Hematopoietic multipotent progenitor cell (in vitro differentiated cells): ENCODE measurements at places on chromosomes 7 and 10. TPM values are rescaled to one million over a fixed set of nuclear protein-coding genes. Genes with fewer than 3 reads are reported as not detected.

- DNase-seq, result no peak
These were observed 10.3 kb downstream of the AKR1B1 start for GRCh38 chr7:134448356-134449229.

DNA sequence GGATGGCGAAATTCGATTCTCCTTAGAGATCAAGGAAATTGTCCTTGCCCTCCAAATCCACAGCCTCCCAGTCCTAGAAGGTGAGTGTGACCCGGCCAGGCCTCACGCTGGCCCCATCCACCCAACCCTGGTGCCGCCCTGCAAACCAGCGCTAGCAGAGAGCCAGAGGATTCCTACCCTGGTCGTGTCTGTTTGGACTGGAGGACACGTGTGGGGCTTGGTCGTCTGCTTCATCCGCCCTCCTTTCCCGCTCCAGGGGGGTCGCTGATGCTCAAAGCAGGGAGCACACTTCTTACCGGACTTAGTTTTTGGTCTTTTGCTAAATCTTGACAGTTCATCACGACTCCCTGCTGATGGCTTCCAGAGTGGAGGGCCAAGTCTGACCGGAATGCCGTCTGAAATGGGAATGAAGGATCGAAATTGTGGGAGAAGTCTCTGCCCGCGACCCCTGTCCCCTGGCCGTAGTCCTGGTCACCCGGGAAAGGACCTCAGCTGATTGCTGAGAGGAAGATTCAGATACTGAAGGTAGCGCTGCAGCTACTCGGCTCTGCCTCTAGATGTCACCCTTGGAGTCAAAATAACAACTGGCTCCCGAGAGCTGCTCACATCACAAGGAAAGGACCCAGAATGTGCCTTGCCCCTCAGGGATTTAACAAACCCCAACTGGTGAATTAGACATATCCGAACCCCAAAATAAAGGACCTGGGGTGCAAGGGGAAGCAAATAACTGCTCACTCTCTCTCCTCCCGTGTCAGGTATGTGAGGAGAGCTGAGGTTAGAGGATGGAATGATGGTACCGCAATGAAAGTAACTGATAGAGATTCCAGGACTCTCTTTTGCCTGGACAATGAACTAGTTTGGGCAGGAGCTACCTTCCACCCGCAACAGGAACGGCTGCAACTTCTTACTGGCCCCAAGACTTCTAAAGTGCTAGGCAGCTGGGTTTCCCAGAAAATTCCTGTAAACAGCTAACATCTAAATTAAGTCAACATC, 23.5 kb upstream of the ORC5 start:
- DNase-seq, result no peak

HOXA11 gene
- not detected for total RNA-seq

DNA sequence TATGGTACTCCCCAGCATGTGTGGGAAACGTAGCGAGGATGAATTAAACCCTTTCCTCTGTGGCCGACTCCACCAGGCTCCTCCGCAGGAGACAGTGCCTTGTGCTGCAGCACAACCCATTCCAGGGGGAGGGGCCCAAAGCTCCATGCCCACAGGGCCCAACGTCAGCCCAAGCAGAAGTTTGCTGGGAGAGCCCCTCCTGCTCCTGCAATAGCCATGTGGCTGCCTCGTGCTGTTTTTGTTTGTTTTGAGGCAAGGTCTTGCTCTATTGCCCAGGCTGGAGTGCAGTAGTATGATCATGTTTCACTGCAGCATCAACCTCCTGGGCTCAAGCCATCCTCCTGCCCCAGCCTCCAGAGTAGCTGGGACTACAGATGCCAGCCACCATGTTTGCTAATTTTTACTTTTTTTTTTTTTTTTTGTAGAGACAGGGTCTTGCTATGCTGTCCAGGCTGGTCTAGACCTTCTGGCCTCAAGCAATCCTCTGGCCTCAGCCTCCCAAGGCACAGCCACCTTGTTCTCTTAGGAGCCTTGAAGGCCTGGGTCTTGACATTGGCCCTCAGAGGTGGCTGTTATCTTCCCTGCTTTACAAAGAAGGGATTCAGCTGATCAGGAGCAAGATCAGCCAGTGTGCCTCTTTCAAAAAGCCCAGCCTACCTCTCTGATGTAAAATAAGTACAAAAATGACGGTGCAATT, 102.8 kb downstream of the DYNC2I1 start:
- no peak for DNase-seq

DNA sequence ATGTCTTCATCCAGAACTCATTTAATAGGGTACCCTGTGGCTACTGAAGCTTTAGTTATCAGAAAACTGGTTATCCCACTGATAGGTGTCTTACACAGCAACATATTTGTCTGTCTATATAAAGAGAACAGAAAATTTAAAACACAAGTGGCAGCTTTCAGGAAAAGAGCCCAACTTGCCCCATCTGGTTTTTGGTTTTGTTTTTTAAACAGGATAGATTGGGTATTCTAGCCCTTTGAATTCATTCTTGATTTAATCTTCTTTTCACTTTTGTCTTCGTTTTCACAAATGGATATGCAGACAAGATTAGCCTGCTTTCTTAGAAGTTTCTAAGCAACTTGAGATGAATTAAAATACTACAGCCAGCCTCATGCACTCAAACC, 91.3 kb downstream of the KLF6 start:
- no peak for DNase-seq

GRCh38 chr10:95505641-95506040, 55.5 kb downstream of the SORBS1 start:
- no peak for DNase-seq

DNA sequence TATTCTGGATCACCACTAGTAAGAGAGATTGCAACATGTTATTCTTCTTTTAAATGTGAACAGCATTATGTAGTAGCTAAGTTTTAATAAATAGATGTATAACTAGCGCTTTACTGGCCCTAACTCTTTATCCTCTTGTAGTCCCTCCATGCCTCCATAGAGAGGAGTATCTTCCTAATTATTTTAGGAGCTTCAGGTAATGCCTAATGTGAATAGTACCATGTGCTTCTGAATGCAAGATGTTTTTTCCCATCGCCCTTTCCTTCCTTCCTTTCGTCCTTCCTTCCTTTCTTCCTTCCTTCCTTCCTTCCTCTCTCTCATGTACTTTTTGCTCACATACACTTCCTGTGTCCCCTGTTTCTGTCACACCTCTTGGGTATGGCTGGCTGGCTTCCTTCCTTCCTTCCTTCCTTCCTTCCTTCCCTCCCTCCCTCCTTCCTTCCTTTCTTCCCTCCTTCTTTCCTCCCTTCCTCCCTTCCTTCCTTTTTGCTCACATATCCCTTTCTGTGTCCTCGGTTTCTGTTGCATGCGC, 290.7 kb downstream of the HDAC9 start:
- DNase-seq, result no peak

DNA sequence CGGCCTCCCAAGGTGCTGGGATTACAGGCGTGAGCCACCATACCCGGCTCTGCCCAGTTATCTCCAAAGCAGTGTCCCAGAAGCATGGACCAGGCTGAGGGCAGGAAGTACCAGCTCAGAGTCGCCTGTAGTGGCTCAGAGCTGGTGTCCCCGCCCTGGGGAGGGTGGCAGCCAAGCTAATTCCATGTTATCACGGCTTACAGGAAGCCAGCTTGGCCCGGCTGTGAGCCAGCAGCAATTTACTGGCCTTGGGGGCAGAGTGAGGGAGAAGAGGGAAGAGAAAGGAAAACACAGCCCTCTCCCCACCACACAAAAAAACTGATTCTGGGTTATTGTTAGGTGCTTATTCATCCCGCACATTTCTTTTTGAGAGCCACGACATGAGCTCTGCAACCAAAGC, 88.1 kb downstream of the HIP1 start:
- DNase-seq, result no peak

GRCh38 chr7:66092654-66093053, 17.0 kb downstream of the ASL start:
- no peak for DNase-seq

- DNase-seq, result no peak
These were observed 28.7 kb downstream of the INSIG1 start for GRCh38 chr7:155326385-155326784.

DNA sequence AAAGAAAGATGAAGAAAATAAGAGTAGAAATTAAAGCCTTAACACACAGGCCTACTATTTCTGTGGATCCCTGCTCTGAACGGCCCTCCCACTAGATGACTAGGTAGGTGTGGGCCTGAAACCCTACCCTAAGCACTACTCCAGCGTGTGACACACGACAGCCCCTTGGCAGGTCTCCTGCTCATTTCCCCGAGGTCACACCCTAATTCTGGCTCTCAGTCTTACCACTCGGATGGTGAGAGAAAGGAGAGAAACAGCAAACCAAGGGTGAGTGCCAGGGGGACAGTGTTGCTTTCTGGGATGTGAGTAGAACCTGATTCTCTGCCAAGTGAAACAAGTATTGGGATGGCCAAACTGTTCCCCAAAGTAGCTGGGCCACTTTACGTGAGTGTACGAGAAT, 12.1 kb downstream of the GALNTL5 start:
- DNase-seq, result no peak

DMBT1 gene
- under 0.01 TPM for total RNA-seq

- DNase-seq, result no peak
These were observed 59.0 kb downstream of the SYPL1 start for GRCh38 chr7:106053109-106053508.

- no peak for DNase-seq
These were observed 27.4 kb upstream of the LOXL4 start for GRCh38 chr10:98295401-98295811.

GRCh38 chr10:88889559-88890337, 9.7 kb downstream of the STAMBPL1 start:
- no peak for DNase-seq

DNA sequence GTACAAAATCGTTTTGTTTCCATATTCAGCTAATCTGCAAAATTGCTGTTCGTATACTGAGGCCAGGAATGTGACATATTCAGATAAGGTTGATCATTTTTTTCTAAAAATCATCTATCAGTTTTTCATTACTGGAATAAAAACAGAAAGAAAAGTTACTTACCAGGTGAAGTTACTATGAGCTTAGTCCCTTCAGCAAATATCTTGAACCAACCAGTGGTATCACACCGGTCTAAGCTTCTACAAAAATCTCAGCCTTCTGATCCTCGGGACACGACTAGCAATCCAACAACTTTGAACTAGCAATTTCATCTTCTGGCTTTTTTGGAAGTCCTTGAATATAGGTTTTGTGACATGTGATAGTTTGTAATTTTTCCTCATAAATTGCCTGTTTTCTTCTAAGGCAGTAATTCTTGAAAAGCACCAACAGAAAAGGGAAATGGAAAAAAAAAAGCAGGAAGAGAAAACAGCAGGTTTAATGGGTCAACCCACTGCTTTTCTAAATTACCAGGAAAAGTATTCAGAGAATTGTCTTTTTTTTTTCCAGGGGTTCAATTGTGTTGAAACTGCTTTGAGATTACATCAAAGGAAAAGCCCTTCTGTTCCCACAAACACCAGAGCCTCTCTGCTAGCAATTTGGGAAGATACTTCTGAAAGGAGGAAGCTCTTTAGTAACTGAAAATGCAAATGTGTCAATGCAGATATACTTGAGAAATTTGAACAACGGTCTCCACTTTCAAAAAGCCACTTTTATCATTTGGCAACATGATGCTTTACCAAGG, 2.9 kb upstream of the TARP start:
- no peak for DNase-seq

DNA sequence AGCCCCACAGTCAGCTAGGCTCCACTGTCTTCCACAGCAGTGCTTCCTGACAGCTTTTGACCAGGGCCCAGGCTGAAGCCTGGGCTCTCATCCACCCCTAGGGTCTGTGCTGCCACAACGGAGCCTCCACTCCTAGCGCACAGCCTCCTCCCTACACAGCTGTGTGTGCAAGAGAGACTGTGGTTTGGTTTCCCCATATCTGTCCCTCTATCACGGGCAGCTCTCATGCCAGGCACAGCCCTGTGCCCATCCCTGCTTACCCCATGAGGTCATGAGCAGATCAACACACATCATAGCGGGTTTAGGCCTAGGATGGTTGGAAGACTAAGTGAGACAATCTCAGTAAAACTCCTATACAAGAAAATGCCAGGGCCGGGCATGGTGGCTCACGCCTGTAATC, 61.7 kb upstream of the PLXNA4 start:
- no peak for DNase-seq

GRCh38 chr10:73814896-73815718, 3.7 kb upstream of the NDST2 start:
- DNase-seq, result peak; percentile 26

- DNase-seq, result no peak
These were observed 33.4 kb downstream of the ZC3HAV1 start for GRCh38 chr7:139075871-139076686.

DNA sequence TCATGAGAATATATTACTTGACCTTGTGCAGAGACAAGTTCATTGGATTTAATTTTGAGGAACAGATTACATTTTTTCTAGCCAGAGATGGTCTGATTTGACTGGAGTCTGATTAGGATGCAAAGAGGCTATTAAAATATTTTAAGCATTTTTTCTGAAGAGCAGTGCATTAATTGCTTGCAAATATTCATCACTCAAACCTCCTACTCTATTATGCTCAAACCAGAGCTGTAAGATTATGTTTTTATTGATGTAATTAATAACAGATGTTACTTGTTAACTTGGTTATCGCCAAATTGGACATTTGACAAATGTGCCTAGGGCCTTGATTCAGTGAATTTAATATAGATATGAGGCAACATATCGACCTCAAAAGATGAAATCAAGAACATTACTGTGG, 160.9 kb upstream of the SLC13A1 start:
- DNase-seq, result no peak

- DNase-seq, result no peak
These were observed 45.7 kb upstream of the GJD4 start for GRCh38 chr10:35559416-35559815.

CD36 gene
- total RNA-seq, result 3.2 TPM

- peak; percentile 72 for DNase-seq
These were observed 73.5 kb downstream of the ZRANB1 start for GRCh38 chr10:125015356-125015944.

GRCh38 chr7:64729089-64729848, 63.3 kb downstream of the ZNF107 start:
- DNase-seq, result no peak

GRCh38 chr7:44145479-44145968, 4.4 kb upstream of the MYL7 start:
- no peak for DNase-seq

RADIL gene
- 0.27 TPM for total RNA-seq

- no peak for DNase-seq
These were observed 30.6 kb downstream of the PODXL start for GRCh38 chr7:131525820-131526219.

- no peak for DNase-seq
These were observed 204.4 kb upstream of the TMEM72 start for GRCh38 chr10:44706745-44707144.

DNA sequence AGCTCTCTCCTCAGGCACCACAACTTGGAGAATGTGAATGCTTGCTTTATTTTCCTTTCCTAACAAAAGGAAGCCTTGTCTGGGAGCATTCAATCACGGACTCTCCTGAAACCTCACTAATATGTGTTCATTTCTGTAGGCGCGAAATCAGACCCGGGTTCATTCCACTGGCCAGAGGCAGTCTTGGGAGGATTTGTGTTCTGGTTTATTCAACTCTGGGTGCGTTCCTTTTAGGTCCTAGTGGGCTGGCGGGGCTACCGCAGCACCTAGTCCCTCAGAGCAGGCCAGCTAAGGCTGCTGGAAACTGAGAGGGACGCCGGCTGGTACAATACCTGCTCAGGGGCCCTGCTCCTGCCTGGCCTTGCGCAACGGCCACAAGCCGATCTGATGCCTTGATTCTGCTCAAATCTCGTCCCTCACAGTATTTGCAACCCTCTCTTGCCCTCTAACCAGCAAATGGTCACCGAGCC, 7.5 kb downstream of the HOXA4 start:
- no peak for DNase-seq

DTX2 gene
- total RNA-seq, result 14.5 TPM

GNGT1 gene
- total RNA-seq, result not detected

GRCh38 chr7:104986628-104987259, 27.3 kb upstream of the KMT2E start:
- DNase-seq, result no peak

GRCh38 chr7:149196151-149196704, 882 bp downstream of the ZNF282 start:
- DNase-seq, result no peak
